Muscle of back (tissue), 13 donors: ENCODE measurements at places on chromosomes 6 and 20.

GRCh38 chr20:46388937-46389336 lies 17.5 kb downstream of the ELMO2 start:
- DNase-seq: no peak

DNA sequence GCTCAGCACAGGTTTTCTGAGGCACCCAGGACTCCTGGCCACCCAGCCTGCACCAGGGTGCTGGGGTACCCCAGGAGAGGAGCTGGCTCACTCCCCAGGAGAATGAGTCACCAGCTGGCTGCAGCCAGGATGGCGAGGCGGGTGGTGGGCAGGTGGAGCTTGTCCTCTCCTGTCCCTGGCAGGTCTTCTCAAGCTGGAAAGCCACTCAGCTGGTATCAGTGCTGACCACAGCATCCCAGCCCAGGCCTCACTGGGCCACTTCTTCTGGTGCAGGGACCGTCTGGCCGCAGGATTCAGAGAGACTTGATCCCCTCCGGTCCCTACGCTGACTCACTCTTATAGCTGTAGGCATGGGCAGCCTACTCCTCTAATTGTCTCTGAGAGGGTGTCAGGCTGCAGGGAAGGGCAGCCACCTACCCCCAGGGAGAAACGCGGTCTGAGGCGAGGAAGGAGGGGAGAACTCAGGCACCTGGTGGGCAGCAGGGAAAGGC lies 22.2 kb downstream of the TFEB start:
- DNase-seq: no peak

DNA sequence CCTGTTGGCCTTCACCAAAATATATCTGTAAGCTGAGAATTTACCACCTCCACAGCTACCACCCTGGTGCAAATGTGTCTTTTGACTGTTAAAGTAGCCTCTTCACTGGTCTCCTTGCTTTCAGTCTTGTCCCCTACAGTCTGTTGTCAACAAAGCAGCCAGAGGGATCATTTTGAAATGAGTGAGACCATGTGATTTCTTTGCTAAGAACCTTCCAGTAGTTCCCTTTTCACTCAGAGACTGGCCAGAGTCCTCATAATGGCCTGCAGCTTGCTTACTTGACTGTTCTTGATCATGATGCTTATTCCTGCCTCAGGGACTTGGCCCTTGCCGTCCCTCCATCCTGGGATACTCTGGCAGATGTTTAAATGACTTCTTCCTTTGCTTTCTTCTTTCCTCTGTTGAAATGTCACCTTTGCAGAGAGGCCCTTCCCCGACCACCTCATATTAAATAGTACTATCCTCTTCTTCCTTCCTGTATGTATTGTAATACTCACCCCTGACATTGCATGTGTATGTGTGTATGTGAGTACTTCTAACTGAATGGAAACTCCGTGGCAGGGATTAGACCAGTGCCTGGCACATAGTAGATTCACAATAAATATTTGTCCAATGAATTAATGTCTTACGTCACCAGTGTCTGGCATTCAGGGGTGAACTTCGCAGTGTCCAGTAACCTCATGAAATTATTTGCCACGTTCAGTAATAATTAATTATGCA lies 5.0 kb downstream of the MANBAL start:
- no peak for DNase-seq

GRCh38 chr6:26470643-26471042 lies 12.9 kb downstream of the BTN2A1 start:
- no peak for DNase-seq

- no peak for DNase-seq
Measured at GRCh38 chr20:3423126-3423525, 15.7 kb upstream of the DNAAF9 start.
